ENCODE measurements at places on chromosomes 7 and 10.

GRCh38 chr10:3548076-3548475 is 236.9 kb downstream of the KLF6 start:
- no peak for DNase-seq

- no peak for DNase-seq
Observed at GRCh38 chr7:94412762-94413322, 18.1 kb downstream of the COL1A2 start.

DNA sequence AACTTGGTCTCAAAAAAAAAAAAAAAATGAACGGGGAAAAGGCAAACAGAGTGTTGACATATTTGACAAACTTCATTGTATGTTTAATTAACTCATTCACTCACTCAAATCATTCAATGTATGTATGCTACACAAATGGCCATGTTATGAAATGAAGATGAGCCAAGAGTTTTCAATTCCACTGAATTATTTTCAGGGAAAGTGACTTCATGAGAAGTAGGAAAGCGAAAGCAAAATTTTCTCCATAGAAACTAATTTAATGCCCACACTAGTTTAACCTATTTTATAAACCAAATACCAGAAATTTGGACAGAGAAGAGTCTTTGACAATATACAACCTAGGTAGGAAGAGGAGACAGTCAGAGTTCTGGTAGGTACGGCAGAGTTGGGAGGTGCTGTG is 119.5 kb downstream of the HIPK2 start:
- no peak for DNase-seq

GRCh38 chr10:127374901-127375300 is 174.2 kb upstream of the NPS start:
- no peak for DNase-seq

- no peak for DNase-seq
Observed at GRCh38 chr7:158355456-158356065, 232.1 kb downstream of the PTPRN2 start.

DNA sequence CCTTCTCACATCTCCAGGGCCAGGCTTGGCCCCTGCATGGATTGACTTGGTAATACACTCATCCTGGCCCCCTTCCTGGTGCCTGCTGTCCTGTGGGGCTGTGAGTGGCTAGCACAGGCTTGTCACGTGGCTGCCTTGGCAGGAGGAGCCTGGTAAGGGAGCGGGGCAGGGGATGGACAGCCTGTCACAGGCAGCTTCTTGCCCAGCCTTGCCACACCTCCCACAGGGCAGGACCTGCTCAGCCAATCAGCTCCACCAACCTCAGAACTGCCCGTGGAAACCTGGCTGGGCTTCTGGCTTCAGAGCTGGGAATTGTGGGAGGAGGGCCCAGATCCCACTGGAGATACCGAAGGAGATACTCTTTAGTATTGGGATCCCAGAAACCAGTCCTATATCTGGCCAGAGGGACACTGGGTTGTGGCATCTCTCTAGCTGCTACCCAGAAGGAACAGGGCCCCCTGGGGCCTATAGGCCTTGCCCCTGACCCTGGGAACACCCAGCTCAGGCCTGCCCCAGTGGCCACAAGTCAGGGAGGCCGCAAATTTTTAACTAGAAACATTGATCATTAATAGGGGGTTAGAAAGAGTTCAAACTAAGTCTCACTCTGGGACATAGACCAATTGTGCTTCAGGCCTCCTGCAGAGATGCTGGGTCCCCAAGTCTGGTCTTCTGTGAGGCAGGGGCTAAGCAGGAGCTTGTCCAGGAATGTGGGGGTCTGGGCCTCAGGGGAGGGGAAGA is at the start of gene HOGA1:
HOGA1 (plus strand) TSS at position 330 of the 738 bp plus-strand sequence; CDS start at position 645, 315 bp downstream.
- DNase-seq = no peak

DNA sequence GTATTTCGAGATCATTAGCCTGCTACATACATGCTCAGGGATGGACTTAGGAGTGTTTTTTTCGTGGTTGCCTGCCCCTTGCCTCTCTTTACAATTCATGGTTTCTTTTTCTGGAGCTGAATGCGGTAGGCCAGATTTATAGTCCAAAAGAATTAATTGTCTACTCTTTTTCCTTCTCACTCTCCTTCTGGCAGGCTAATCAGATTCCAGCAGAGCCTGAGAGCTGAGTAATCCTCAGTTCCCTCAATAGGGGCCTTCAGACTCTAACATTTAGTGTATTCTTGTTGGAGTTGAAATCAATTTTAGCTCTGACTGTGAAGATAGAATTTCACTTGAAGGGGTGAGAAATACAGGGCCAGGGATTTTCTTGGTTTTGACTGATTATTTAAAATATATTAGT is 16.4 kb downstream of the SORCS3 start:
- no peak for DNase-seq

- no peak for DNase-seq
Observed at GRCh38 chr10:60853107-60853506, 74.8 kb downstream of the CDK1 start.

GRCh38 chr10:67780759-67781538 is 57.0 kb downstream of the DNAJC12 start:
- no peak for DNase-seq

GRCh38 chr7:138886501-138886917 is 88.5 kb upstream of the ATP6V0A4 start:
- no peak for DNase-seq

GRCh38 chr7:98256431-98256830 is 4.4 kb upstream of the TECPR1 start:
- DNase-seq = no peak

DNA sequence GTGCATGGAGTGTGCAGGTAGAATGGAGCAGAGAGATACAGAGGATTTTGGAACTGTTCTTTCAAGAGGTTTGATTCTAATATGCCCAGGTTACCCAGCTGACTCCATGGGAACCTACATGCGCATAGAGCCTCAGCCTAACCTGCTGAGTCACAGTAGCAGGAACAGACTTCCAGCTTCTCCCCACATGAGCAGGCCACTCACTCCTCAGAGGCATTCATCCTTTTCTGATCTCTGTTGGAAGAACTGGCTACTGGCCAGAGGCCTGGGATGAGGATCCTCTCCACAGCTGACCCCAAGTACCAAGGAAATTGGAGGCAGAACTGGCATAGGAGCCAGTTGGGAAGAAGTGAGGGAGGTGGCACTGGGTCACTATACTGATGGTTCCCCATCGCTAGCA is 17.9 kb upstream of the CCSER2 start:
- no peak for DNase-seq

DNA sequence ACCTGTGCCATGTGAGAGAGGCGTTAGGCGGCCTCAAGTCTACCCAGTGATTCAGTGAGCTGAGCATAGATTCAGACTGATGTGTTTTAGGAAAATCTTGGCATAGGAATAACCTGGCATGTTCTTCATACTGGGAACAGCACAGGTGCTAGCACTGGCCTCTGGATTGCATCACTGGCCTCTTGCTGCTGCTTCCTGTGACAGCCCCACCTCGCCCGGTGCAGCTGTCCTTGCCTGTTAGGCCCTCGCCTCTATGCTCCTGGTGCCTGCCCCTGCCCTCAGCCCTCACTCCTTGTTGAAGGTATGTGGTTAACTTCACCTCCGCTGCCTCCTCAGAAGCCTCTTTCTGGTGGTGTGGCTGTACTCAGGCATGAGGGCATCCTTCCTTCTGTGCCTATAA is 46.2 kb downstream of the BLNK start:
- DNase-seq = no peak

- no peak for DNase-seq
Observed at GRCh38 chr7:159008417-159008816, 136.2 kb downstream of the VIPR2 start.

GRCh38 chr7:121322460-121322859 is 6.3 kb upstream of the WNT16 start:
- DNase-seq = no peak

DNA sequence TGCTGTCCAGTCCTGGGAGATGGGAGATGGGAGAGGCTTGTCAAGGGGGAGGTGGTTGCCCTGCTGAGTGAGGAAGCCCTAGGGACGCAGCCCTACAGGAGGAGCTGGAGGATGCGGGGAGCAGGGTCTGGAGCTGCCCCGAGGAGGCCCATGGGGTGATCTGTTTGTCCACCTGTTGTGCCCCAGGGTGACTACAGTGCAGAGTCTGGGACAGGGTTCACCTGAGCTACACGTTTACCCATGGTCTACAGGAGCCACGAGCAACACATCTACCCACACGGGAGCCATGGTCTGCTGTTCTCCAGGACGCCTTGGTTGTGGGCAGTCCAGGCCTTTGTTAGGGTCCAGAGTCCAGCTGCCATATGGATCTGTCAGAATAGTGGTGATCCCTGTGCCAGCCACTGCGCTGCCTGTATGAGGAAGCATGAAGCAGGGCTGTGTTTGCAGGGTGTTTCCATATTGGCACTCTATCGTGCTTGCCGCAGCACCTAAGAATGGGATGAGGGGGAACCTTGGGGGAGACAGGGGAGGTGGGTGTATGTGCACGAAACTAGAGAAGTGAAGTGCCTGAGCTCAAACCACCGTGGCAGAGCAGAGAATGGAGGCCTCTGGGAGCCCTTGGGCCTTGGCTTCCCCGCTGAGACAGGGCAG is 23.7 kb downstream of the ZNF775 start:
- no peak for DNase-seq
